RKO (cell line): ENCODE measurements at places on chromosomes 11 and 22.

GRCh38 chr22:30273711-30274436 is 7.2 kb upstream of the OSM start:
- no peak for DNase-seq

DNA sequence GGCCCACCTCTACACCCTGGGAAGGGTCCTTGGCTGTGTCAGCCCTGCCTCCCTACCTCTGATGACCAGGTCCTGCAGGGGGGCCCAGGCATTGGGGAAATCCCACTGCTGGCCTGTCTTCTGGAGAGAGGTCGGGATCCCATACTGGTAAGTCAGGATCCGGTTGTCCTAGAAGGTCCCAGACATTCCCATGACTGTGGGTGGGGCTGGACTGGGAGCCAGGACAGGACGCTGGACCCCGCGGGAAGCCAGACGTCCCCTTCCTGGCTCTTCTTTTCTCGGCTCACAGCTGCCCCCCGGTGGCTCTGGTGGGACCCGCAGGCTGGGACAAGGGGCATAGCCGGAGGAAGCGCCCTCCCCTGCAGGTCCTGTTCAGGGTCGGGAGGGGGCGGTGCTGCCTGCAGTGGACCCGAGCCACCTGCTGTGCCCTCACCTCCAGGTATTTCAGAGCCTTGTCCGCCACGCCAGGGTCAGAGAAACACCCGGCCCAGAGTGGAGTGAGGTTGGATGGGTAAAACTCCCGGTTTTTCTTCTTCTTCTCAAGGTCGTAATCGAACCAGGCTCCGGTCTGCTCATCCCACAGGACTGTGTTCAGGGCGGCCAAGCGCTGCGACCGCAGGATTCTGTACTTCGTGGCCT is 20.0 kb downstream of the TREH start:
- DNase-seq: peak; percentile 81

GRCh38 chr22:34108168-34108567 is 187.9 kb upstream of the LARGE1 start:
- no peak for DNase-seq

DNA sequence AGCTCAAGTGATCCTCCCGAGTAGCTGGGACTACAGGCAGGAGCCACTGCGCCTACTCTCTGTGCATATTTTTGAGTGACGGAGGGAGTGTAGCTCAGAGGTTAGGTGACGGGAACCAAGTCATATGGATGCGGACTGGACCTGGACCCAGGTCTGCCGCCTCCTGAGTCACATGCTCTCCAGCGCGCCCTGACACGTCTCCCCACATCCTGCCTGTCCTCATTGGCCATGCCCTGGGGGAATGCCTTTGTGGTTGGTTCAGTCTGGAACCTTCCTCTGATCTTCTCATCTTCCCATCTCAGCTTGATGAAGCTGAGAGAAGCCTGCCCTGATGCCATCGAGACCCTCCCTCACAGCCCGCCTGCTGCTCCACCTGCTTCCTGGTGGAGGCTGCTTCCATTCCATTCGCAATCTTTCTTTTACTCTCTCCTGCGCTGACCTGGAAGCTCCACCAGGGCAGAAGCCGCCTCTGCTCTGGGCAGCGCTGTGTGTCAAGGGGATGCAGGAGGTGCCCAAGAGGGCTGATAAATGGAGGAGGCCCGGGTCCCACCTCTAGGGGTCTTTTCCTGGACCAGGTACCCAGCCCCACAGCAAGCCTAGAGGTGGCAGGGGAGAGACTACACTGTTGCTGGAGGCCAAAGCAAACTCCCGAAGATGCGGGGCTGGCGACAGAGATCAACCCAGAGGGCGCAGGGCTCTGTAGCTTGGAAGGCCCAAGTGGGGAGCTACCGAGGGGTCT is 13.9 kb upstream of the BAIAP2L2 start:
- DNase-seq: no peak

DNA sequence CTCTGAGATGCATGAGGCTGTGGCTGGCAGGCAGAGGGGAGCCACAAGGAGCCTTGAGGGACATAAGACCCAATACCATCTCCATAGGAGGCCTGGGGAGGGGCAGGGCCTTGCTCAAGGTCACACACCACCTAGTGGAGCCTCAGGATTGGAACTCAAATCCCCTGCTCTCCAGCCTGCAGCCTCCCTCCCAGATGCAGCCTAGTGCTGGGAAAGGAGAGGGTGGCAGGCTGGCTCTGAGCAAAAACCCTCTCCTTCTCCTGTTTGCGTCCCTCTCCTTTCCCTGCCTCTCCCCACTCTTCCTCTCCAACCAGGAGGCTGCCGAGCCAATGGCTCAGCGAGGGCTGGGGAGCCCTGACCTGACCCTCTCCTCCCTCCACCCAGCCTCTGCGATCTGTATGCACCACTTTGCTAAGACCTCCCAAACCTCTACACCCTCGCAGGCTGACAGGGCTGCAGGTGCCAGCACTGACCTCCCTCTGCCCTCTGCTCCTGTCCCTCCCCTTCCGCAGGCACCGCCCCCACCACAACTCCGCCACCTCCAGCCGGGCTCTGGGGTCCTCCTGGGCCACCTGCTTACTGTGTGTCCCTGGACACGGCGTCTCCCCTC is 14.7 kb downstream of the IGLL1 start:
- peak; percentile 12 for DNase-seq

DNA sequence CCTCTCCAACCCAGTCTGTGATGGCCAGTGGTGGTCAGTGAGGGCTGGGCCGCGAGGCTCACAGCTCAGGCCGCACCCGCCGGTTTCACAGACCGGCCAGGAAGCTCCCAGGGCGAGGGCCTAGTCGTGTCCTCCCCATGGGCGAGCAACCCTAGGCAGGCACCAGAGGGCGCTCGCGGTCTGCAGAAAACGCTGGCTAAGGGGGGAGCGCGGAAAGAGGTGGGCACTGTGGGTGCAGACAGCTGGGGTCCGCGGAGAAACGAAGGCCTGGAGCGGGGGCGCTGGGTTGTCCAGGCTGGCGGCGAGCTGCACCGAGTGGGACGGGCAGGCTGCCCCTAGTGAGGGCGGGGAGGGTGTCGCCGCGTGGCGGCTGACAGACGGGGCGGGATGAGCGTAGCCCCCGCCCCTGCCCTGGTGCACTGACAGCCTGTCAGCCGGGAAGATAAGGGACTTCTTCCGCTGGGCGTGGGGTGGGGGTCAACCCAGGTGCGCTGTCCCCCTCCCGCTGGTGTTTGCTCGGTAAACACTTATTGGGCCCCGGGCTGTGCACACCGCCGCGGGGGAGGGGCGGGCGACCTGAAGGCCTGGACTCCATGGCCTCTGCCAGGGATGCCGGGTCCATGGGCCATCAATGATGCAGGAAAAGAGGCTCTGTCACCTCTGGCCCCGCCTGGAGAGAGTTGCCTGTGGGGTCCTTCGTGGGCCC is 7.5 kb downstream of the GP1BB start:
- peak; percentile 80 for DNase-seq

GRCh38 chr11:22920939-22921565 is 60.8 kb upstream of the CCDC179 start:
- peak; percentile 76 for DNase-seq

GRCh38 chr11:1130276-1131032 is 27.3 kb upstream of the MUC5AC start:
- no peak for DNase-seq

- no peak for DNase-seq
Measured at GRCh38 chr11:72639502-72640375, 34.5 kb downstream of the PDE2A start.

- DNase-seq: no peak
Measured at GRCh38 chr22:50609599-50609998, 9.0 kb downstream of the MAPK8IP2 start.

DNA sequence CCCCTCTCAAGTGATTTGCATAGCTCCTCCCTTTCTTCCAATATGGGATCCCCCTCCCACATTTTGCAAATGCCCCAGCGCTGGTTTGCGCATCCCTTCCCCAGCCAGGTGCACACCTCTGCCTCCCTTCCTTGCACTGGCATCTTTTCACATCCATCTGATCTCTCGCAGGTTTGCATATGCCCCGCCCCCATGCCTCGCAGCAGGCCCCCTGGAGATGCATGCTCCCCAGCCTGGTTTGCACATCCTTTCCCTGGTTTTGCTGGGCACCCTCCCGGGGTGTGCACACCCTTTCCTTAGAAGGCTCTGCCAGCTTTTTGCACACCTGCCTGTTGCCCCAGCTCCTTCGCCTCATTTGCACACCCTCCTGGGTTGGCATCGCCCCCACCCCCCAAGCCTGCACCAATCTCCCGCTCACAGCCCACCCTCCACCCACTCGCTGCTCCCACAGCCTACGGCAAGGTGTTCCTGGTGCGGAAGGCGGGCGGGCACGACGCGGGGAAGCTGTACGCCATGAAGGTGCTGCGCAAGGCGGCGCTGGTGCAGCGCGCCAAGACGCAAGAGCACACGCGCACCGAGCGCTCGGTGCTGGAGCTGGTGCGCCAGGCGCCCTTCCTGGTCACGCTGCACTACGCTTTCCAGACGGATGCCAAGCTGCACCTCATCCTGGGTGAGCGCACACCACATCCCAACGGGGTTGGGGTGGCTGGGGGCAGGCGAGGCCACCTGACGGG is 917 bp downstream of the RPS6KA4 start:
- DNase-seq: no peak

DNA sequence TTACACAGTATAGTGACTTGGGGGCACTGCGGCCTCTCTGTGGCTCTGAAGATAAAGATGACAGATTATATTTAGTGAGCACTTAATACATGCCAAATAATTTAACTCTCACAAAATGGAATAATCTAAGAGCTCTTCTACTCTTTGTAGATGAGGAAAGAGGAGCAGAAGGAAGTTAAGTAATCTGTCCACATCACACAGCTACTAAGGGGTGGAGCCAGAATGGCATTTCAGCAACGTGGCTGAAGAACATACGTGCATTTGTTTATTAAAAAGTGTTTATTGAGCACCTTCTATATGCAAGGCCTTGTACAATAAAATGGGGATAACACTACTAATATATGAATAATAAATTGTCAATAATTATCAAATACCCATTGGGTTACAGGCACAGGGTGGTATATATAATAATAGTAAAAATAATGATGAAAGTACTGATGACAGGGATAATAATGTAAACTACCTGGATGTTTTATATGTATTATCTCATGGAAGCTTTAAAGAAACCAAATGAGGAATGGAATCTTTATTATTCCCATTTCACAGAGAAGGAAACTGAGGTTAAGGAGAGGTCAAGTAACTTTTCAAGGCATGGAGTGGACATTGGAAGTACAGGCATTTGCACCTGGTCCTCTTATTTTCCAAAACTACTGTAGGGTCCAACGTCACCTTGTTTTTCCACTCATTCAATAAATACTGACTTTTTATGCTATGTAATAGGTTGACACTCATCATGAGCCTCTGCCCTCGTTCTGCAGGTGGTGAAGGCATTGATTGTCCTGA is 38.0 kb upstream of the IL17RA start:
- DNase-seq: no peak

DNA sequence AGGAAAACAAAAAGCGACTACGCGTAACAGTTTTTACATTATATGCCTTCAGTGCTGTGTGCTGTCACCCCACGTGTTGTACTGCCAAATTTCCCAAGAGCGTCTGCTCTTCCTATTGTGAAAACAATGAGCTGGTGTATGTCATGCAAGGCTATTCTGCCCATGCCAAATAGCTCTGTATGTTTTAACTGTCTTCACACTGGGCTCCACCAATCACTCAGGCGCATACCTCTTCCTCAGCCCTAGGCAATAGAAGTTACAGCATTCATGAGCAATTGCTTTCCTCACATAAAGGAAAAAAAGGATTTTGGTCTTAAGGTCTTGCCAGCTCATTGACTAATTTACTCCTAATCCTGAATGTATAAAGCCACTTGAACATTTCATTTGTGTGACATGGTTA is 606.8 kb downstream of the NTM start:
- no peak for DNase-seq

GRCh38 chr11:97890466-97890865 is 1130.3 kb upstream of the CNTN5 start:
- no peak for DNase-seq

- no peak for DNase-seq
Measured at GRCh38 chr11:1228921-1229451, 6.1 kb downstream of the MUC5B start.

- DNase-seq: no peak
Measured at GRCh38 chr22:47933226-47933625, 1170.8 kb downstream of the TBC1D22A start.

DNA sequence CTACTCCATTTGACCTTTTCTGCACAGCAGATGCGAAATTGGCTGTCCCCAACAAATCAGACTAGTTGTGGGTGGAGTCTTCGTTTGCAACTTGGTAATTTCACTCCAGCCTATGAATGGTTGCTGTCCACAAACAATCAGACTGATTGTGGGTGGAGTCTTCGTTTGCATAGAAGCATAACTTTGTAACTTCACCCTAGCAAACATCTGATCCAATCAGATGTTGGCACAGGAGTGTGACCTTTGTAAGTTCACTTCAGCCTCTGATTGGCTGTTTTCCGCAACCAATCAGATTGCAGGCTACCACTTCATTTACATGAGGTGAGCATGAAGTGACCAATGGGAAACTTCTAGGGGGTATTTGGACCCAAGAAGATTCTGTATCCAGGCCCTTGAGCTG is 16.3 kb upstream of the CABP2 start:
- DNase-seq: no peak

GRCh38 chr11:27423125-27423524 is 49.5 kb downstream of the LGR4 start:
- no peak for DNase-seq

DNA sequence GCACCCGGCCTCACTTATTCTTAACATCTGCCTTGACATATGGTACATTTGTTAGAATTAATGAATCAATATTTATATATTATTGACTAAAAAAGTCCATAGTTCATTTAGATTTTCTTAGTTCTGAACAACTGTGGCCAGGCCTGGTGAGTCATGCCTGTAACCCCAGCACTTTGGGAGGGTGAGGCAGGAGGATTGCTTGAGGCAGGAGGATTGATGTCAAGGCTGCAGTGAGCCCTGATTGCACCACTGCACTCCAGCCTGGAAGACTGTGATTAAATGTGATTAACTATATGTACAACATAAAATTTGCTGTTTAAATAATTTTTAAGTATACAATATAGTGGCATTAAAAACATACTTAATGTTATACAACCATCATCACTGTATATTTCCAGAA is 5.6 kb downstream of the UVRAG start:
- no peak for DNase-seq

DNA sequence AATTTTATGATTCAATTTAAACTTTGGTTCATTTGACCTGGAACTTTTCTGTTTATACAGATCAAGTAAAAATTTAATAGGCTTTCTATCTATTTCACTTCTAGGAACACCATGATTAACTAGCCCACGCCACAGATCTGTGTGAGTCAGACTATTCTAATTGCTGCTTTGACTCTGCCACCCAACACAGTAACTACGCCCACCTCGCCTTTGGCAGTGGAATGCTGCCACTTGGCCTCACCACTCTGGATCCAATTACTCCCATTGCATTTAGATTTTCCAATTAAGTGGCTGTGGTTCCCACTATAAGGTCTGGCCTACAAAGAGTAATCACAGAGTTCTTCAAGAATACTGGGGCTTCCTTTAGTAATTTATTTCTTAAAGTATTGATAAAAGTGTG is 46.6 kb upstream of the LIN7C start:
- DNase-seq: peak; percentile 9

GRCh38 chr22:29690476-29690875 is 29.3 kb upstream of the CABP7 start:
- no peak for DNase-seq
